Stimulated activated naive CD8-positive, alpha-beta T cell treated with anti-CD3 and anti-CD28 coated beads, Interleukin-15, Interleukin-2, amounts not matched to agents 100 U/mL and 50 U/mL, for 24 hours (primary cell): ENCODE measurements at places on chromosomes 7 and 10.

DNA sequence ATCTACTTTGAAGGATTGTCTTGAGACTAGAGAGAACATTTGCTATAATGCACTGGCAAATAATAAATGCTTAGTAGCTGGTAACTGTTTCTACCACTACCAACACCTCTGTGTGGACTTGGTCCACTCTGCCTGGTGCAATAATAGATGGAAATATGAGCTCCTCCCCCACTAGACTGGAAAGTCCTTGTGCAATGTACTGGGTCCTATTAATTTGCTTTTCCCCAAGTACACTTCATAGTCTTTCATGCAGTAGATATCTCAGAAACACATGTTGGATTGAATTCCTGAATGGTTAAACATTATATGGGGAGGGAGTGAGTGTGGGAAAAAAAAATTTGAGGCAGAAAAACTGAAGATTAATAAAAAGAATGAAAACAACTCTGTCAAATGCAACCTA lies 119.3 kb downstream of the C10orf90 start:
- no peak for DNase-seq

GRCh38 chr7:100171840-100172239 lies 3.4 kb upstream of the GAL3ST4 start:
- DNase-seq = no peak

GRCh38 chr7:39880556-39880955 lies 69.5 kb upstream of the CDK13 start:
- DNase-seq = no peak

DNA sequence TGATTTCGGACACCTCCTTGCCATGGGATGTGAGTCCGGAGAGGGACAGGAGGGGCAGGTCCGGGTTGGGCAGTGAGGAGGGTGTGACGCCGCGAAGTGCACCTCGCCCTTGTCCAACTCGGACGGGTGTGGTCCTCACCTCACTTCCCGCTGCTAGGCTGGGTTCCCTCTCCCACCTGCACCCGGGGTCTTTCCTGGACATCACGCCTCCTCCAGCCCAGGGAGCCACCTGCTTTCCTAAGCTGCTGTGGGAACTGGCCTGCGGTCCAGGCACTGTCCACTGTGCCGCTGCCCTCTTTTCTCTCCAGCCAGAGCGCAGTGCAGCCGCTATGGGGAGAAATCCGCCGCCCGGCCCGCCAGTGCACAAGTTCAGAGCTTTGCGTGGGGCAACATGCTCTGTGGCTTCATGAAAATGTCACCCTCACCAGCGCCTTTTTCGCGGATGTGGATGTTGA lies 45.0 kb upstream of the ZNF716 start:
- DNase-seq = no peak

GRCh38 chr10:21720090-21720489 lies 186.1 kb downstream of the MLLT10 start:
- DNase-seq = no peak

DNA sequence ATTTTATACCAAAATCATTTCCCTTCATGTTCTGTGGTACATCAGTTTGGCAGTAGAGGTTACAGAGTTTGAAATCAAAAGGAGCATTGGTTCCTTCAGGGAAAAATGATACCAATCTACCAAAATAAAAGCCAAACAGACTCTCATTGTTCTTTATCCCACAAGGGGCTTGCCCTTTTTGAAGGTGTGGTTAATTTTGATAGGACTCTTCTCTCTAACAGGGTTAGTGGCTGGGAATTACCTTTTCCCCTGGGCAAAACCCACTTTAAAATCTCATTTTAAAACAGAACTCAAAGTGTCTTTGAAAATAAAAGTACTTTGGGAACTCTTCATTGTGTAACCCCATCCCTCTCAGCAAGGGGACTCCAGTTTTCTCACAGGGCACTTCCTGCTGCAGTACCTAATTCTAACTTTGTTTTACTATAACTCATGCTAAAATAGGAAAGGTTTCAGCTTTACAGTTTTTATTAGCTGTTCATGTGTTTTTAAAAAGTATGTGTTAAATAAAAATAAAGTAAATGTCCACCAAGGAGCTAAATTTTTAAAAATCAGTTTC lies 30.6 kb downstream of the SMNDC1 start:
- DNase-seq = no peak

GRCh38 chr7:104388222-104388621 lies 59.8 kb downstream of the LHFPL3 start:
- no peak for DNase-seq

DNA sequence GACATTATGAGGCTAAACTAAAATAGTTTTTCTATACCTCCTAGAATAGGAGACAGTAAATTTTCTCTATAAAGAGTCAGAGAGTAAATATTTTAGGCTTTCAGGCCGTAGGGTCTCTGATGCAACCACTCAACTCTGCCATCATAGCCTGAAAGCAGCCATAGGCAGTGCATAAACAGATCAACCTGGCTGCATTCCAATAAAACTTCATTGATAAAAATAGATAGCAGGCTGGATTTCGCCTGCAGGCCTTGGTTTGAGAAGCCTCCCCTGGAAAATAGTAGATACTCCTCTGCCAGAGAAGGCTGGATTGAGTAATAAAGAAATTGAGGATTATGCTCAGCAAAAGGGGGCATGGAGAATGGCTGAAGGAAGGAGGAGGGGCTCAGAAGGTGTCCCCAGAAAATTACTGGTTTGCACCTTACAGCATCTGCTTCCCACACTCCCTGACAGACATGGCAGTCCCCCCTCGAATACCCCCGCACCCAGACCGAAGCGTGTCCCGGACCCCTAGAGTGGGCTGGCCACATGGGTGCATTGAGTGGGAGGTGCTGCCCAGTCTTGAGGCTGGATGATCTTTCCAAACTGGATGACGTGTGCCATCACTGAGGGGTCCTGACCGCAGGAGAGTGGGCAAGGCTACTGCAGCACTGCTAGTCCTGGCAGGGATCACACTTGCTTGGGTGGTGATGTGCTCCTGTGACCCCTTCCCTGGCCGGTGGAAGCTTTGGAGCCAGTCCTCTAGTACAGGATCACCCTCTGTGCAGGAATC lies 126.6 kb downstream of the PTPN20 start:
- no peak for DNase-seq

DNA sequence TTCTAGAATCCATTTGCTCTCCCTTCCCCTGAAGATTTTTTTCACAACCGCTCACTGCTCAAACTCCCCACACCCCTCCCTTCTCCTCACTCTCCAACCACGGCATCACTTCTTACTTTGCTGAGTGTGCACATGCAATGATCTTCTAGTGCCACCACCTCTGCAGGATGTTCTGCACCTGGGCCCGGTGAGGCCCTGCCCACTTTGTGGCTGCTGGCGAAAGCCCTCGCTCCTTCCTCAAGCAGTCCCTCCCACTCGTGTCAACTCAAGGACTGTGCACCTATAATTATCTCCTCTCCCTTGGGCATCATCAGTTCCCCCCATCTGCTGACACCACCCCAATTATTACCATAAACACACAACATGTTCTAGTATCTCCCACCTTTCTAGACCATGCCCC lies 91.0 kb upstream of the LANCL2 start:
- no peak for DNase-seq

GRCh38 chr7:1505731-1506550 lies 1.8 kb upstream of the INTS1 start:
- no peak for DNase-seq

DNA sequence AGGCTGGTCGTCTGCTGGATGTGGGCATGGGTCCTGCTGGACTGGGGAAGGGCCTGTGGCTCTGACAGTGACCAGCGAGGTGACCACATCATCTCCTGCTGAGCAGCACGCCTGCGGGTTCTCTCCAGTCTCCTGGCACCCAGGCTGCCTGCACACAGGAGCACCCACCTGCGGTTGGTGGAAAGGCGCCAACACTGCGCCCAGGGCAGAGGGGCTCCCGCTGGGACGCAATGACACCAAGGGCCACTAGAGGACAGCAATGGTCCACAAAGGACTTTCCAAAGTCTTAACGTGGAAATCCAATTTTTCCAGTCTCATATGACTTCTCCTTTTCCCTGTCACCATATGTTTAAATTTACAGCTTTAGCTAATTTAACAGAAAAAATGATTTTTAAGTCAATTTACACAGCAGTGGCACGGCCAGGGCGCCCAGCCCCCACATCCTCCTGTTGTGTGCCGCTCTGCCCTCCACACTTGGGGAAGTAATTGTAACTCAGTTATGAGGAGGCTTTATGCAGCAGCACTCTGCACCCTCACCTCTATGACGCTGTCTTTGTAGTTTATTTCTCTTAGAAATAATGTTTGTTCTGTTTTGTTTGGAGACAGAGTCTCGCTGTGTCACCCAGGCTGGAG lies 38.1 kb downstream of the CFAP46 start:
- peak; percentile 66 for DNase-seq

GRCh38 chr7:10720042-10720441 lies 253.6 kb upstream of the PHF14 start:
- DNase-seq = no peak

- DNase-seq = no peak
Observed at GRCh38 chr7:16883918-16884317, 2.1 kb upstream of the AGR3 start.

DNA sequence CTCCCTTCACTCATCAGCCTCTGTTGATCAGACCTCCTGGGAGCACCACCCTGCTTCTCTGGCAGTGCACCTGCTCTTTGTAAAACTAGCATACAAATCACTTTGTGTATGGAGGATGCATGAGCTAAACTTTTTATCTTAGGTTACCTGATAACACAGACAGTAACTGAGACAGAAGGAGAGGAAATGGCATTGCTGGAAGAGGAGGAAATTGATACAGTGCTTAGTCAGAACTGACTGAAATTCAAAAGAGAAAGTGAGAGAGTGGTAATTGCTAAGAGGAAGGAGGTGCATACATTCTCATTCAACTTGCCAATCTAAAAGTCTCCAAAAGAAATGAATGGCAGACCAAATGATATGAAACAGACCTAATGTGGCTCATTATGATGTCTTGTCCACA lies 1120.7 kb downstream of the GATA3 start:
- no peak for DNase-seq

DNA sequence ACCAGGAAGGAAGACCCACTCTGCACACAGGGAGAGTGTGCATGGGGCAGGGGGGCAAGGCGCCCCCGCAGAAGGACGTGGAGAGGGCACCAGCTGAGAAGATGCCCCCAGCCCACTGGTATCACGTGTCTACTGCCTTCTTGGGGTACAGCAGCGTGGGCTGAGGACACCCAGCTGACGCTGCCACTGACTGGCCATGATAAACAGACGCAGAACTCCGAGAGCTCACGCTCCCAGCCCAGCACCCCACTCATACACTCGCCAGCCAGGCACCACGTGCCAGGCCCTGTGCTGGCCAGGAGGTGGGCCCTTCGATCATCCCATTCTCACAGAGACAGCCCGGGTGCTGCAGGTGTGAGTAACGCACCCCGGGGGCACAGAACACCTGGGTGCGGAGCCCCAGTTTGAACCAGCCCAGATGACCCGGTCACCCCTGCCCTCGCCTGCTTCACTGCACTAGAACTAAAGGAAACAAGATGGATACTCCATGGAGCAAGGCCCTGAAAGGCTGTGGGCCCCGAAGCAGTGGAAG lies 199.8 kb downstream of the MAD1L1 start:
- DNase-seq = no peak

DNA sequence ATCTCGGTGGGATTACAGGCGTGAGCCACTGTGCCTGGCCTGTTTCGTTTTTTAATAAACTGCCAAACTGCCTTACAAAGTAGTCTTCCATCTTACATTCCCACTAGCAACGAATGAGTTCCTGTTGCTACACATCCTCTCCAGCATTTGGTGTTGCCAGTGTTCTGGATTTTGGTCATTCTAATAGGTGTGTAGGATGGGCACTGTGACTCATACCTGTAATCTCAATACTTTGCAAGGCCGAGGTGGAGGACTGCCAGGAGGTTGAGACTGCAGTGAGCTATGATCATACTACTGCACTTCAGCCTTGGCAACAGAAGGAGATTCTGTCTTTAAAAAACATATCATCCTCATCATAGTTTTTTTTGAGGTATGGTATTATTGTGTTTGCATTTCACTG lies 21.4 kb upstream of the RSBN1L start:
- no peak for DNase-seq

DNA sequence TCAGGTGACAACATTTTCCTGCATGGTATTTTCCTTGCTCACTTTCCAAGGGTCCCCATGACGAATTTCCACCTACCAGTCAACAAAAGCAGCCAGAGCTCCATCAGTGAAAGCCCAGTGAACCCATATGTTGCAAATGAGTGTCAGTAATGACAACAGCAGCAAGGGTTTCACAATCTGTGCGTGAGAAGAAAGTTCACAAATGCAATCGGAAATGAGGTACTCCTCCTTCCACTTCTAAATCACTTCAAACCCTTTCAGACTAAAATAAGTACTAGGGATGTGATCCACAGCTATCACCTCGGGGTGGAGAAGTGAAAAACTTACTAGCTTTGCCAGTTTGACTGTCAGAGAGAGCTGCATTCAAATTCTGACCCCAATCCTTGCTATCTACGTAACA lies 55.6 kb upstream of the BET1 start:
- DNase-seq = no peak

GRCh38 chr7:130150587-130150986 lies 54.6 kb downstream of the TMEM209 start:
- DNase-seq = no peak

DNA sequence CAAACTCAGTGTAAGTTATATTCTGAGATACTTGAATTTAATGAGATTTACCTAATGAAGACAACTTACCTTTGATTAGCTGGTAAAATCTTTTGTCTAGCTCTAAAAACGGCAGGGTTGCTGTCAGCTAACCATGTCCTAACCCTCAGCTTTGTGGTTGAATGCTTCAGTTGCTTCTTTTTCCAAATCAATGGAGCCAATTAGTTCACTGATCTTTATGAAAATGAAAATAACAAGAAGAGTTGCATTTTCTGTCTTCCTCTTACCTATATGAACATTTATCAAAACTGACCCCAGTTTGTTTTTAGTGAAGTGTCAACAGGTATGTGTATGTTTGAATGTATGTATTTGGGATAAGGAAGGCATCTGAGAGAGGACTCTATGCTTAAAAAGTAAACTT lies 253.1 kb upstream of the MTPN start:
- DNase-seq = no peak

- DNase-seq = peak; percentile 30
Observed at GRCh38 chr7:34133983-34134782, 228.8 kb downstream of the BMPER start.

- DNase-seq = no peak
Observed at GRCh38 chr7:14420768-14421167, 431.3 kb upstream of the ETV1 start.

- DNase-seq = no peak
Observed at GRCh38 chr7:30743371-30744074, 8.4 kb upstream of the INMT start.

GRCh38 chr10:43199088-43199683 lies 60.9 kb downstream of the CSGALNACT2 start:
- no peak for DNase-seq

GRCh38 chr10:84294766-84295447 lies 33.5 kb upstream of the CCSER2 start:
- DNase-seq = no peak

DNA sequence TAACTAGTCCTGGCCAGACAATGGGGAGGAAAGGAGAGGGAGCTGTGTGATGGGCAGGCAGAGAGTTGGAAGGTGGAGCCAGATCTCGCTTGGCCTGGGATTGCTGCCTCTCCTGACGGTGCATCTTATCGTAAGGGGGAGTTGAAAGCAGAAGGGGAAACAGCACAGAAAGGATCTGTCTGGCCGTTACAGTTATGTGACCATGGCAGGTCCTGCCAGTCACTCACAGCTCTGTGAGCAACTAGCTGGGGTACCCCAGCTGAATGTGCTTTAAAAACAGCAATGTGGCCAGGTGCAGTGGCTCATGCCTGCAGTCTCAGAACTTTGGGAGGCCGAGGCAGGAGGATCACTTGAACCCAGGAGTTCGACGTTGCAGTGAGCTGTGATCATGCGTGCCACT lies 8.1 kb downstream of the BLVRA start:
- DNase-seq = no peak
